ENCODE measurements at places on chromosomes 13 and 19.

- no peak for DNase-seq
Observed at GRCh38 chr19:41925208-41926003, 2.8 kb downstream of the ERFL start.

- no peak for DNase-seq
Observed at GRCh38 chr13:48662226-48662625, 8.5 kb downstream of the CYSLTR2 start.

GRCh38 chr13:85247780-85248179 is 551.4 kb downstream of the SLITRK6 start:
- no peak for DNase-seq

GRCh38 chr13:49315036-49315565 is 67.4 kb downstream of the CDADC1 start:
- no peak for DNase-seq

GRCh38 chr19:17871878-17872250 is at the start of gene SLC5A5:
SLC5A5 (plus strand) TSS chr19:17871945; CDS start chr19:17872320, 375 bp downstream.
- DNase-seq = no peak

- DNase-seq = no peak
Observed at GRCh38 chr13:51612867-51613266, 28.6 kb downstream of the WDFY2 start.

DNA sequence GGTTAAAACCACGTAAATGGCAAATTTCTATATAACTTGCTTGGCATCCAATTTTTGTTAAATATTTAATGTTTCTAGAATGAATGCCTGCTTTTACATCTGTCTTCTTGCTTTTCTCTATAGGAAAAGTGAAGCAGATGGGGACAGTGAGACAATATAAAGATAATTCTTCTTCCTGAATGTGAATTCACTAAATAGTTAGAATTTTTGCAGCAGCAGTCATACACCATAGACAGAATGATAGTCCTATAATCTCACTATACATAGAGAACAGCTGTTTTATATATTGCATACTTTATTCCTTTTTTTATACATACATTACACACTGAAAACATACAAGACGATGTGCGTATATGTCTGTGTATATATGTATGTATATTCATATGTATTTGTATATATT is 1127.3 kb downstream of the PCDH9 start:
- no peak for DNase-seq

GRCh38 chr19:29881386-29881785 is 60.7 kb upstream of the URI1 start:
- no peak for DNase-seq

DNA sequence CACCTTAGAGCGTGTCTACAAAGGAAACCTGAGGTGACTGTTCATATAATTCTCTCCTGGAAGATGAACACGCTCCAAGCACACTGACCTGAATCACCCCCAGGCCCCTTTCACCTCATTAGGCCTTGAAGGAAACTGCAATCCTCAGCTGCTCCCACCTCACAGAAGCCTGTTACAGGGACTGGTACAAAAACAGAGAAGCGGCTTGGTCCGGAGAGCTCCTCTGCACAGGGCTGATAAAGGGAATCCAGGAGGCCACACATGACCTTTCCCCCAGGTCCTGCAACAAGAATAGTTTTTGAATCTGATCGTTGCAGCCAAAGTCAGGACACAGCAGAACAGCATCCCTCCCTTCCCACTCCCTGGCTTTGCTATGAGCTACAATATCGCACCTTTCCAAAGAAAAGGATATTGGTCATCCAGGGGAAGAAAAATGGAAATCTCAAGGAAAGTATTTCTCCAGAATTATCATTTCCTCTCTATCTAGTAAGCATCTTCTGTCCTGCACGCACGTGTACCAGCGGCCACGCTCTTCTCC is 666.7 kb downstream of the UQCRFS1 start:
- DNase-seq = no peak

DNA sequence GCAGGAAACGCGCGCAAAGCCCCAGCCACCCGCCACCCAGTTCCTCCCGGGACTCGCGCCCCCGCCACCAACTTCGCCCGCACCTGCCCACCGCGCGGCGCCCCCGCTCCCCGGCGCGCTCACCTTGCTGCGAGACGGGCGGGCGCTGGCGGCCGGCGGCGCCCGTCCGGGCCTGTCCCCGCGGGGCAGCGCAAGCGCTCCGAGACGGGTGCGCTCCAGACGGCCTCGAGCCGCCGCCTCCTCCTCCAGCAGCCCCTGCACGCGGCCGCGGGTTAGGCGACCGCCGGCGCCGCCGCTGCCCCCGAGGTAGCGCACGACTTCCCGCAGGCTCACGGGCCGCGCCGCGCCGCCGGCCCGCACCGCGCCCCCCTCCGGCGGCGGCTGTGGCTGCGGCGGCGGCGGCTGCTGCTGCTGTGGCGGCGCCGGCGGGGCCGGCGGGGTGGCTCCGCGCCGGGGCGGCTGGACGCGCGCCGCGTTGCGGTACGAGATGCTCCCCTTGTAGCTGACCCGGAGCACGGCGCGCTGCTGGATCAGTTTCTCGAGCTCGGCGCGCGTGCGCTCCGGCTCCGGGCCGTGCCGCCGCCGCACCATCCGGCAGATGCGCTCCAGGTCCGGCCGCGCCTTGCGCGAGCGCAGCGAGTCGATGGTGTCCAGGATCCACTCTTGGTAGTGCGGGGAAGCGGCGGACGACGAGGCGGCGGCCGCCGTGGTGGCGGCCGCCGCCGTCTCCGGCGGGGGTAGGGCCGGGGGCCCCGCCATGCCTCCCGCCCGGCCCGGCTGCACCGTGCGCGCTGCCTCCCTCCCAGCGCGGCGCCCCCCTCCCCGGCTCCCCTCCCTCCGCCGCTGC is 666 bp downstream of the SAMD1 start:
- DNase-seq = peak; percentile 9

DNA sequence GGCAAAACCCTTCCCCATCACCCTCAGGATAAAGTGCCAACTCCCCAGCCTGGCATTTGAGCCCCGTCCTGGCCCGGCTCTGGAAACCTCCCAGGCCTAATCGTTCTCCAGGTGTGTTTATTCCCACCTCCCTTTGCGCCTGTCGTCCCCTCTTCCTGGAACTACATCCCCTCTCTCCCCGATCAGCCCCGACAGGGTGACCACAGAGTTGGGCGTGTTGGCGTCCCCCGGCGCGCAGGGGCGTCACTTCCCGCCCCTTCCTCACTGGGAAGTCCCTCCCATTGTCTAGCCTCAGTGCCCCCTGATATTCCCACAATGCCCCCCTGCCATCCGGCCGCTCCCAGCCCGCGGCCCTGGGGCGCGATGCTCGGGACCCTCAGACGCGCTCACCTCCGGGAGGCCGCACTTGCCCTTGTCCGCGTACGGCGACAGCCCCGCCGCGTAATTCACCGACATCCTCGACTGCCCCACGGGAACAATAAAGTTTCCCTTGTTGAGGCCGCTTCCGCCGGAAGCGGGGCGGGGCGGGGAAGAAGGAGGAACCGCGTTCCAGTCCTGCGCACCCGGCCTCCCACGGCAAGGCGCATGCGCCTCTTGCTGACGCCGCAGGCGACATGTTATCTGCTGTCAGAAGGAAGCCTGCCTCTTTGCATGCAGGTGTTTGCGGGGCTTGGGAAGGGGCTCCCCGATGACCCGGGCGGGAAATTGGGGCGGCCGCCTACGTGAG is at the start of the genes ANKRD24 and SIRT6:
ANKRD24 (plus strand) TSS at position 606 of the 727 bp plus-strand sequence. CDS start 3,737 bp downstream, outside the sequence.
SIRT6 (minus strand) TSS at position 480 of the 727 bp plus-strand sequence; CDS start at position 456, 24 bp downstream.
- DNase-seq = peak; percentile 56

GRCh38 chr19:27758626-27759505 is 1454.1 kb downstream of the UQCRFS1 start:
- no peak for DNase-seq

DNA sequence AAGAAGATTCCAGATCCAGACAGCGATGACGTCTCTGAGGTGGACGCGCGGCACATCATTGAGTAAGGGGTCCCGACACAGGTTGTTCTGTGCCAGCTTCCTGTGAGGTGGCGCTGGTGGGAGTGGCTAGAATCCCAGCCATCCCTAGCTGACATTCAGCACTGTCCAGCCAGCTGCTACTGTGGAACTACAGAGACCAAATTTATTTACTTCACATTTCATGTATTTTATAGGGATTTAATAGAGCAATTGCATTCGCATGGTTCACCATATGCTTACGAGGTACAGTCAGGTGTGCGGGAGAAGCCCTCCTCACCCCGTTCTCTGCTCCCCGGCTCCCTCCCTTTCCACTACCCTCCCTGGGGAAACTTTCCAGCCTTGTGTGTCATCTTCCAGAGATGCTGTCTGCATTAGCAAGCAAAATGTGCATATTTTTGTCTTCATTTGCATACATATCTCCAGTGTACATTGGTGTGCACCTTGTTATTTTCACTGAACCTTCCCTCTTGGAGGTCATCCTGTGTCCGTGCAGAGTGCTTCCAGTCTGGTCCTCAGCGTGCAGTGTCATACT is 47.2 kb downstream of the SMARCA4 start:
- DNase-seq = no peak

DNA sequence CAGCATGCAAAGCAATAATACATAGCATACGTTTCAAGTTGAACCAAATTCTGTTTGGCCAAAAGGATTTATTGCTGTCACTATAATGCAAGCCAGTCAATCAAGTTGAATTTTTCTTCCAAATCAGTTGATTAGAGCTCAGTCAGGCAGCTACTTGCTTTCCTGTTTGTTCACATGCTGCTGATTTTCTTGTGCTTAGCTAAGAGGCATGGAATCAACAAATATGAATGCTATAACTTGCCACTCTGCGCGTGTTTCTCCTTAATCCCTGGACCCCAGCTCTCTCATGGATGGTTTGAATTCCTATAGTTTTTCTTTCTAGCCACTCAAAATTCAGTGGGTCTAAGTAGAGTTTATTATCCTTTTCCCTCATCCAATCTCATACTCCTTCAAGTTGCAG is 311.3 kb downstream of the KLF5 start:
- no peak for DNase-seq

DNA sequence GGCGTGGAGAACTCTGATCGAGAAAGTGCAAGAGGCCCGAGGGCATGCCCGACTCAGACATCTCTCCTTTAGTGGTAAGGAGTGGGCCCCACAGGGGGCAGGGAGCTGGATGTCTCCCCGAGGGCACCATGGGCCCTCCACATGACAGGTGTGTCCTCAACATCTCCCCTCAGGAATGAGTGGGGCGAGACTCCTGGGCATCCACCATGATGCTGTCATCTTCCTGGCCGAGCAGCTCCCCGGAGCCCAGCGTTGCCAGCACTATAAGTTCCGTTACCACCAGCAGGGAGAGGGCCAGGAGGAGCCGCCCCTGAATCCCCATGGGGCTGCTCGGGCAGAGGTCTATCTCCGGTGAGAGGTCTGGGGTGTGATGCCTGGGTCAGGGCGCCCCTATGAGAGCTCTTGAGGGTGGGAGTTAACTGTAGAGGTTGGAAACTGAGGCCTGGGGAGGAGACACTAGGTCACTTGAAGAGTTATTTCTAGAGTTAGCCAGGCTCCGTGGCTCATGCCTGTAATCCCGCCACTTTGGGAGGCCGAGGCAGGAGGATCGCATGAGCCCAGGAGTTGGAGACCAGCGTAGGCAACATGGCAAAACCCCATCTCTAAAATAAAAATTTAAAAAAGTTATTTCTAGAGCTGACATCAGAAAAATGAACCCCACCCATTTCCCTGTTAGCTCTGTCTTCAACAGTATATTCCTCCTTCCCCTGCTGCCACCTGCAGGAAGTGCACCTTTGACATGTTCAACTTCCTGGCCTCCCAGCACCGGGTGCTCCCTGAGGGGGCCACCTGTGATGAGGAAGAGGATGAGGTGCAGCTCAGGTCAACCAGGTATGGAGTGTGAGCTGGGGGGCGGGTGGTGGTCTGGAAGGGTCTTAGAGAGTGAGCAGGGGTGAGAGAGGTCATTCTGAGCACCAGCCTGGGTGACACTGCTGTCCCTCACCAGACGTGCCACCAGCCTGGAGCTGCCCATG is 5.1 kb downstream of the IGFLR1 start:
- DNase-seq = no peak

GRCh38 chr13:104321756-104322155 is 1255.5 kb upstream of the SLC10A2 start:
- no peak for DNase-seq

DNA sequence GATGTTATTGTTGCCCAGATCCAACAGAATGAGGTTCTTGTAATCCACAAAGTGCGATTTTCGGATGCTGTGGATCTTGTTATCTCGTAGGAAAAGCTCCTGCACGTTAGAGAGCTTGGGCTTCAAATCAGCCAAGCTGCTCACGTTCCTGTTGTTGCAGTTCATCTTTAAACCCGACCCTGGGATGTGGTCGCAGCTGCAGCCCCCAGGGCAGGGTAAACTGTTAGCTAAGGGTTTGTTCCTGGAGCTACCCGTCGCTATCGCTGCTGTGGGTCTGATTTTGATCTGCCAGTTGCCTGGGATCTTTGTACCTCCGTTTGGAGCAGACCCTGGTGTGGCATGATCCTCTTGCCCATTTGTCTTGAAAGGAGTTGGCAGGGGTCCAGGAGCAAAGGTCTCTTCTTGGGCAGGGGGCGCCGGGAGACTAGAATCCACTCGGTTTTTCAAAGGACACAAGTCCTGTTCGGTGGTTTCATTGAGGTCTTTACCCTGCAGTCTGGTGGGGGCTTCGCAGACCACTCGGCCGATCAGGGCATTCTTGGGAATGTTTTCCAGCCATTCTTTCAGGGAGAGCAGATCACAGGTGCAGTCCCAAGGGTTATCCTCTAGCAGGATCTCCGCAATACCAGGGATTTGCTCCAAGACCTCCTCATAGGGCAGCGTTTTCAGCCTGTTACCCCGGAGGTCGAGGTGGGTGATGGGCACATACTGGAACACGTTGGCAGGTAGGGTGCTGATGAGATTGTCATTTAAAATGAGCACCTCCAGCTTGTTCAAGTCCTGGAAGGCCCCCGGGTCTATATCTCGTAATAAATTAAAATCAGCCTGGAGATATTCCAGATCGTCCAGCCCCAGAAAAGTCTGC is 1.8 kb downstream of the SLITRK1 start:
- peak; percentile 24 for DNase-seq

DNA sequence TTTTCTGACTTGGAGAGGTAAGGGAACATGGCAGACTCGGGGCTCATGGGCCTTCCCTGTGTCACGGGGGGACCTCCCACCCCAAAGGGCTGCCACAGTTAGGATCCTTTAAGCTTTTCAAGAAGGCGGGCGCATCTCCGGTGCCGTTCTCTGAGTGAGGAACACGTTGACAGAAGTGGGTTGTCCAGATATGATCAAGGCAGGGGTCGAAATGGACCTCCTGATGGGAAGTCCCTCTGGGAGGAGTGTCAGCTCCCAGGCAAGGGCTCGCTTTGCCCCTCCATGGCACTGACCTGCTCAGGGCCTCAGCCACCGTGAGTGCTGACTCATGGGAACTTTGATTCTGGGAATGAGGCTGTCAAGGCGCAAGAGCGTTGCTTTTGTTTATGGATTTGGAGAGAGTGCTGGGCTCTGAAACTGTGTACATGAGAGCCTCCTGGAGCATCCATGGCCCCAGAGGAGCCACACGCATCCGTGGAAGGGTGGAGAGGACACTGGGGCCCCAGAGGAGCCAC is 6.5 kb upstream of the TEX29 start:
- no peak for DNase-seq

- no peak for DNase-seq
Observed at GRCh38 chr13:95679722-95680121, 2.8 kb downstream of the DNAJC3 start.

- DNase-seq = no peak
Observed at GRCh38 chr13:87709947-87710346, 38.8 kb downstream of the SLITRK5 start.

DNA sequence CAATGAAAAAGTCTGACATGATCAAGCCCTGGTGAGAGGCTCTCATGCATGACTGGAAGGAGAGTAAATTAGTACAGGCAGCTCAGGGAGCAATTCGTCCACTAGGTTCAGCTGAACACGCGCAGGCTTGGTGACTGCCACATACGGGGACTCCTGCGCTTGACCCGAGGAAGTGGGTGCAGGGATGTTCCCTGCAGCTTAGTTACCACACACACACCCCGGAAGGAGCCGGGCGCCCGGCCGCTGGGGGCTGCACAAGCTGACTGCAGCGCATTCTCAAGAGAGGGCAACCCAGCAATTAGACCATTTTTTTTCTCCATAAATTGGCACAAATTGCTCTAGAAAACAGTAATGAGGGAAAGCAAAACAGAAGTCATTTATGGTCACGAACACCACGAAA is 23.0 kb upstream of the MIER2 start:
- no peak for DNase-seq
